T-helper 2 cell treated with Interferon-gamma antibody and Interleukin-4, amounts not matched to agents 5 μg/mL and 100 μg/mL, for 36 hours (primary cell): ENCODE measurements at places on chromosomes 6 and 20.
A peak's percentile ranks its signal among the peaks of the same experiment; 100 is the strongest.

DNA sequence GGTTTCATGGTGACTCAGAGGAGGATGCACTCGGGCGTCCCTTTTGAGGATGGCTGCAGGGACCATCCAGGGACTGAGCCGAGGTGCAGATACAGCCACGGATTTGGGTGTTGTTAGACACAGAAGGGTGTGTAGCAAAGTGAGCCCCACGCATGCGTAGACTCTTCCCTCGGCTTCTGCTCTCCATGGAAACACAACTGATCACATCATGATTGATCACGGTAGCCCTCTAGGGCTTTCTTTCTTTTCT, 606 bp upstream of the ULBP1 start:
- DNase-seq = no peak

- peak; percentile 64 for DNase-seq
Observed at GRCh38 chr20:11891776-11892545, 25.7 kb upstream of the BTBD3 start.

DNA sequence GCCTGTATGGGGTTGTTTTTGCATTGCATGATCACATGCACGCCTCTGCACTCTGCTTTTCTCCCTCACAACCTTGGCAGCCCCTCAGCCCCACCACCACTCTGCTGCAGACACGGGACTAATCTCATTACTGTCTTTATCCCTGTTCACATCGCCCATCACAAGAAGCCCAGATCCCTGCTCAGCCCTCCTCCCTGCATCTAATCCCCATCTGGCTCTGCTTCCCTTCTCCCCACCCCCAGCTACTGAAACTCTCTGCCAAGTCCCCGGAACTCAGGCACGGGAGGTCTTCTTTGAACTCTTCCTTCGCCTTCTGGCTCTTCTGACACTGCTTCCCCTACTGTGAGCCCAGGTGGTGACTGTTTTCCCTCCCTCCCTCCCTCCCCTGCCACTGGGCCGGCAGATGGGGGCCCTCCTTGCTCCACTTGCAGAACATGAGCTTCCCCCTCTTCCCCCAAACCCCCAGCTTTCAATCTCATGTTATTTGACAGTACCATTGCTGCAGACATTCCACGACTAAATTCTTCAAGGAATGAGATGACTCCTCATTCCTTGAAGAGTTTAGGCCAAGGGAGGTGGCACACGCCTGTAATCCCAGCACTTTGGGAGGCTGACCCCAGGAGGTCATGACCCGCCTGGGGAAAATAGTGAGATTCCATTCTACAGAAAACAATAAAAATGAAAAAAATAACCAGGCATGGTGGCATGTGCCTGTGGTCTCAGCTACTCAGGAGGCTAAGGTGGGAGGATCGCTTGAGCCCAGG, 21.9 kb upstream of the TULP1 start:
- DNase-seq = no peak

DNA sequence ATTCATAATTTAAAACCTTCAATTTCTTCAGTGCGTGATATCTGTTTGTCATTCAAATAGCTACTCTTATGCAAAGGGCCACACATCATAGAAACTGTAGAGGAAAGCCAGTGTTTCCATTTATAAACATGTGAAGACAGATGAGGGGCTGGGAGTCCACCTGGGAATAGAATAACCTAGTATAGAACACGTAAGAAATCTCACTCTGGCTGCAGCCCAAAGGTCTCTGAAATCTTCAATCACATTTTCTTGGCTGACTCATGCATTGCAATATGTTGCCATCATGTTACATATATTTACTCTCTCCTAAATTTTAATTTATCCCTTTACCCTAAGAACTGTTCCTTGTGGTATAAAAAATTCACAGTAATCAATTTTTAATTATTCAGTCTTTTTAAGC, 123.2 kb downstream of the ELOVL4 start:
- DNase-seq = no peak

DNA sequence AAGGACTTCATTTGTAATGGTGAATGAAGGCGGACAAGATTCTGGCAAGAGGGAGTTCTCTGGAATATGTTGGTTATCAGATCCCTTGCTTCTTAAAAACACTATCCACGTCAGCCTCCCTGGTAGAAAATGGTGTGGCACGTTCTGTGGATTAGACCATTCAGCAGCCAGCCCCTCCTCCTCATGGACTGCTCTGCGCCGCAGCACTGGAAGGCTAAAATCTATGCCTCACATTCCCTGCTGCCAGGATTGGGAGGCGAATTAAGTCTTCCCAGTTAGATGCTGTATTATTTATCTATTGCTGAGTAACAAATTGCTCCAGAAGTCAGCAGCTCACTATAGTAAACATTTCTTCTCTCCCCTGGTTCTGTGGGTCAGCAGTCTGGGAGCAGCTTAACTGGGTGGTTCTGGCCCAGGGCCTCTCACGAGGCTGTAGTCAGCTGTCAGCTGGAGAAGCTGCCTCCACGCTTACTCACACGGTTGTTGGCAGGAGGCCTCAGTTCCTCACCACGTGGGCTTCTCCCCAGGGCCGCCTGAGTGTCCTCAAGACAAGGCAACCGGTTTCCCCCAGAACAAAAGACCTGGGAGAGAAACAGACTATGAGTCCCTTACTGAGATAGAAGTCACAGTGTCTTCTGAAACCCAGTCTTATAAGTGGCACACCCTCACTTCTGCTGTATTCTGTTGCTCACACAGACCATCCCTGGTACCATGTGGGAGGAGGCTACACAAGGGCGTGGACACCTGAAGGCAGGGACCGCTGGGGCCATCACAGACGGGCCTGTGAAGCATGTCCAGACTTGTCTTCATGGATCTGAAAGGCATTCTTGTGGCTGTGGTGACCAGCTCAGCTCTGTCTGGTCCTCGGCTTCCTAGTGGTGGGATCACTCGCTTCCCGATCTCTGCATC, 101.0 kb downstream of the NRN1 start:
- DNase-seq = no peak

DNA sequence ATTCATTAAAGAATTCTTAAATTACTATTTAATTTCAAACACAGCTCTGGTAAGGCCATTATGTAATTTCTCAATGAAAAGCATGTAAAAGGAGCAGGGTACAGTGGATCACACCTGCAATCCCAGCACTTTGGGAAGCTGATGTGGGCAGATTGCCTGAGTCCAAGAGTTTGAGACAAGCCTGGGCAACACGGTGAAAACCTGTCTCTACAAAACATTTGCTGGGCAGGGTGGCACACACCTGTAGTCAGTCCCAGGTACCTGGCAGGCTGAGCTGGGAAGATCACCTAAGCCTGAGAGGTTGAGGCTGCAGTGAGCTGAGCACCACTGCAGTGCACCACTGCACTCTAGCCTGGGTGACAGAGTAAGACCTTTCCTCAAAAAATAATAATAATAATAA, 37.4 kb downstream of the MDN1 start:
- no peak for DNase-seq

DNA sequence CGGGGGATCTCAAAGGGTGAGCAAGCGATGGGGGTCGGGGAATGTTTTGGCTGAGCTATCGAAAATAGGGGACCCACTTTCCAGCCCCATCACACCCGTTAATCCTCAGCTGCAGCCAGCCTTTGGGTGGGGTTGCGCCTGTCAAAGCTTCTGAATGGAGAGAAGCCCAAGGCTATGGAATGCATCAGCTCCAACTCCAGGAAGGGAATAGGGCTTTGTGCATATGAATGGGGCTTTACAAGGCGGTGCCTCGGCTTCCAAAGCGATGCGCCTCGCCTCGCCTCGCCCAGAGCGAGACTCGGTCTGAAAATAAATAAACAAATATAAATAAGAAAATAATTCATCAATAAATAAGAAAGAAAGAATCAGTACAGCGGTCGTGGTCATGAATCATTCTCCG, 751.4 kb upstream of the DEFB115 start:
- DNase-seq = no peak

DNA sequence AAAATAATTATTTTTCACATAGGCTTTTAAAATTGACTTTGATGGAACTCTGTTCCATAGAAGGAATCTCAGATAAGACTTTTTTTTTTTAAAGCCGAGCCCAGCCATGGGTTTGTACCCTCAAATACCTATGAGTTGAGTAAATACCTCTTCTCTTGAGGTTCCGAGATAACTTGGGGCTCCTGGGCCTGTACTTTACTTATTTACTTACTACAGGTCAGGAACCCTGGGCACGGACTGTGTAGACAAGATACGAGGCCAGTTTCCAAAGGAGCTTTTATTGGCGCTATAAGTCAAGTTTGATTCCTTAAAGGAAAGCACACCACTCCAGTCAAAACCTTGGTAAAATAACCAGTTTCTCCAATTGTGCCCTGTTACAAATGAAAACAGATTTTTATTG, 7.5 kb downstream of the AFG1L start:
- DNase-seq = no peak

GRCh38 chr6:70124882-70125545, 177.9 kb downstream of the COL9A1 start:
- DNase-seq = no peak

- no peak for DNase-seq
Observed at GRCh38 chr6:108581237-108581931, 20.7 kb downstream of the FOXO3 start.

DNA sequence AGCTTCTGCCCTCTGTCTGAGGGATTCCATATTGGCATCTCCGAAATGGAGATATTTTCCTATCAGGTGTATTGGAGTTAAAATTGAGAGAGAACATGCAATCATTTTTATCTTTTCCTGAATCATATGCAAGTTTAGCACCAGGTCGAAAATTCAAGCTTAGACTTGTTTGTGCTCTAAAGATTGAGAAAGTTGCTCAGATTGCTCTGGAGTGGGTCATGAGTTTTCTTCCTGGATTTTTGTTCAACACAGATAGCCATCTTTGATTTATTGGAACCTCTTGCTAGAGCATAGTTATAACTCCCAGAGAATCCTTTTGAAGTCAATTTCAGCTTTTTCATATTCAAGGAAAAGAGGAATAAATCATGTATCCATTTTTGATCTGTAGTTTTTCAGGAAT, 373.5 kb upstream of the FLRT3 start:
- no peak for DNase-seq

DNA sequence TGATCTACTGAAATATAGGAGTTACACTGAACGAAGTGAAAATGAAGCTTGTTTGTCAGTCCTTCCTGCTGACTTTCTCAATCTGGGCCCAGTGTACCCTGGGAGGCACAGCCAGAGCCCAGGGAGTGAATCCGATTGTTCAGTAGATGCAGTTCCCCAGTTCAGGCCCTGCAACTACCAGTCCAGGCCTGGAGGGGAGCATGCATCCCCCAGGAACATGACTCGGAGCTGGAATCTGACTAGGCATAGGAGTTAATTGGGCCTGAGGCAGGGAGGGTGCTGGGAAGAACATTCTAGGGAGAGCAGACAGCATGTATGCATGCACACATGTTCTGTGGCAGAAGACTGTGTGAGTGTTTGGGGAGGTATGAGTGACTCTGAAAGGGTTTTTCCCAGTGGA, 42.1 kb downstream of the PHACTR3 start:
- no peak for DNase-seq

DNA sequence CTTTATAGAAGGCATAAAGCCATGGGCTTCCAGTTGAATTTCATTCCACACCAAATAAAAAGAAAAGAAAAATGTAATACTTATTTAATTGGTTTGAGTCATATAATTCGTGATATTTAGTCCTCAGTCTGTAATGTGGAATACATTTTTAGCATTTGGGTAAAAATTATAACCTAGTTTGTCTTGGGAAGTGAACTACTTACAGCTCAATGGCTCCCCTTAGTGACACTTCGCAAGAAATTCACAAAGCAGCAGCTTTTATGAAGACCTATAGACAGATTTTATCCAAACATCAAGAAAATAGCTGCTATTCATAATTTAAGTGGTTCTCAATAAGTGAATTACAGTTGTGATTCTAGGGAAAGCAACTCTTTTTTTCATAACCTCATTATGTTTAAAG, 72.1 kb downstream of the RSPO3 start:
- no peak for DNase-seq

GRCh38 chr6:142531727-142532126, 229.9 kb downstream of the ADGRG6 start:
- no peak for DNase-seq

DNA sequence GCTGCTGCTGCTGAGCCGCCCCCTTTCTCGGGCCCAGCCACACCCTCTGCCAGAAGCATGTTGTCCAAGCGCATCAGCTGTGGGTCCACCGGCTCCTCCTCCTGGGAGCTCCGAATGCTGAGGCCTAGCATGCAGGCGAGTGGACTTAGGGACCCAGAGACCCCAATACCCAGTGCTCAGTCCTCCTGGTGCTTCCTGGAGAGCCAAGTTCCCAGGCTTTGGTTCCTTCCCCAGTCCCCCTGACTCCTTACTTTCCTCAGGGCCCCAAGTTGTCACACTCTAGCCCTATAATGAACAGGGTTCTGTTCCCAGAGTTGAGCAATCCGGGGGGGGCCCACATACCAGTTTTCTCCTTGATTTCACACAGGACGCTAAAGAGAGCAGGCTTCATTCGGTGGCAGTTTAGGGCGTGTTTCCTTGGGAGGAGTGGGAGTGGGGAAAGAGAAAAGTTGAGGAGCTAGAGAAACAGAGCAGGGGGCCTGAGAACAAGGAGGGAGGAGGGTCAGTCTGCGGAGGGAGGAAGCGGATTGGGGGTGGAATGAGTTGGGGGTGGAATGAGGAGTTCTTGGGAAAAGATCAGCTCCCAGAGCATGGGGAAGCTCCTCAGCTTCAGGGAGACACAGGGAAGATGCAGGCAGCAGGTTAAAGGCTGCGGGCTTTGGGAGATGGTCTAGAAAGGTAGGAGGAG, 1.5 kb downstream of the PBX2 start:
- no peak for DNase-seq

- no peak for DNase-seq
Observed at GRCh38 chr6:43718387-43719105, 31.0 kb upstream of the MRPS18A start.

- DNase-seq = no peak
Observed at GRCh38 chr6:14633479-14633878, 515.9 kb downstream of the CD83 start.

DNA sequence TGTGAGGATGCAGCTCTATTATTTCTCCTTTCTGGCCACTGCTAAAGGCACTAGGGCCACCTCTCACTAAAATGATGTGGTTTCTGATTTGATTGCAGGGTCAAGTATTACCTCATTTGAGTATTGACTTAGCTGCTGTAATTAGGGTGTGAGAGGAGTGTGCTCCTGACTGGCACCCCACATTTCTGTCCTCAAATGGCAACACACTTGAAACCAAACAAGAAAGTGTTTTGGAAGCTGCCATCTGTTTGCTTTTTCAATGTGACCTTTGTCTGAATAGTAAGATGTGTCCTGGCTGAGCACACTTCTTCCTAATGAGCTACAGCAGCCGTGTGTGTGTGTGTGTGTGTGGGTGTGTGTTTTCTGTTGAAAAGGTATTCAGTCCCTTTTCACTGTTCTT, 62.8 kb upstream of the SCP2D1 start:
- DNase-seq = no peak

GRCh38 chr6:34934516-34934915, 45.5 kb downstream of the ANKS1A start:
- no peak for DNase-seq

DNA sequence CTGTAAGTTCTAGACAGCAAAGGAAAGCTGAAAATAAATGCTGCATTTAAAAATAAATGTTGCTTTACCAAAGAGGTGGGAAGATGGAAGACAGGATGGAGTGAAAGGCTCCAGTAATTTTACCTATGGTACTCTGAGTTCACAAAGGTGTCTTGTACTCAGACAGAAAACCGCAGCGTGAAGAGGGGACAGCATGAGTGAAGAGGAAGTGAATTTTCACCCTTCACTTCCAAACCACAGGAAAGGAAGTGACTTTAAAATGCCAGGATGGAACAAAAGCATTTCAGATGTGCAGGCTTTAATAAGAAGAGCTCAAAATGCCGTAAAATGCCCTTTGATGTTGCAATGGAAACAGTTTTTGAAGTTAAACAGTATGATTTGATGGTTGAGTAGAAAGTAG, 91.2 kb upstream of the TINAG start:
- DNase-seq = no peak

- DNase-seq = no peak
Observed at GRCh38 chr6:42078386-42078785, 28.1 kb downstream of the TAF8 start.
